Fibroblast of lung (primary cell): ENCODE measurements at places on chromosomes 5 and 9.

- no peak for DNase-seq
- H3K4me3 ChIP-seq, result no peak overlapping the region
- H3K27ac ChIP-seq, result no peak overlapping the region
- no peaks in the 10 kb centered on the region for H3K36me3 ChIP-seq
- no peaks in the 10 kb centered on the region for H3K4me1 ChIP-seq
- H3K27me3 ChIP-seq, result no peaks in the 10 kb centered on the region
Observed at GRCh38 chr5:58281189-58281588, 178.7 kb downstream of the PLK2 start.

DNA sequence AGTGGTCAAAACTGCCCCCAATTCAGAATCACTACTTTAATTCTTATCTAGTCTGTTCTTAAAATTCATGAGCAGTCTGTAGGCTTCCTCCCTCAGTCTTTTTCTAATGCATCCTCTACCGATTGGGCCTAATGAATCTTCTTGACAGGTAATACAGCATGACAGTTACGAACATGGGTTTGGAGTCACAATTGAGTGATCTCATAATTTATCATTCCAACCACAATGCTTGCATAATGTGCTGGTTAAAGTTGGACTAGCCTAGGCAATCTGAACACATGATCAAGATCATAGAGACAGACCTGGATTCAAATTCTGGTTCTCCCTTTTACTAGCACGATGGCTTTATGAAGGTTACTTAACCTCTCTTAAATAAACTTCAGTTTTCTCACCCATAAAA lies 33.1 kb upstream of the SETD9 start:
- H3K36me3 ChIP-seq, result no peaks in the 10 kb centered on the region
- H3K27me3 ChIP-seq, result no peaks in the 10 kb centered on the region
- H3K4me3 ChIP-seq, result no peak overlapping the region
- no peaks in the 10 kb centered on the region for H3K4me1 ChIP-seq

- H3K27ac ChIP-seq, result no peak overlapping the region
- H3K27me3 ChIP-seq, result no peaks in the 10 kb centered on the region
- no peaks in the 10 kb centered on the region for H3K4me1 ChIP-seq
- no peaks in the 10 kb centered on the region for H3K36me3 ChIP-seq
Observed at GRCh38 chr9:135227641-135228251, 140.3 kb downstream of the OLFM1 start.

- H3K27ac ChIP-seq, result no peak overlapping the region
- DNase-seq, result peak; percentile 27
- no peak overlapping the region for H3K4me3 ChIP-seq
- peaks cover 7% of the 10 kb centered on the region for H3K27me3 ChIP-seq
Observed at GRCh38 chr5:133938929-133939328, 29.5 kb downstream of the C5orf15 start.

DNA sequence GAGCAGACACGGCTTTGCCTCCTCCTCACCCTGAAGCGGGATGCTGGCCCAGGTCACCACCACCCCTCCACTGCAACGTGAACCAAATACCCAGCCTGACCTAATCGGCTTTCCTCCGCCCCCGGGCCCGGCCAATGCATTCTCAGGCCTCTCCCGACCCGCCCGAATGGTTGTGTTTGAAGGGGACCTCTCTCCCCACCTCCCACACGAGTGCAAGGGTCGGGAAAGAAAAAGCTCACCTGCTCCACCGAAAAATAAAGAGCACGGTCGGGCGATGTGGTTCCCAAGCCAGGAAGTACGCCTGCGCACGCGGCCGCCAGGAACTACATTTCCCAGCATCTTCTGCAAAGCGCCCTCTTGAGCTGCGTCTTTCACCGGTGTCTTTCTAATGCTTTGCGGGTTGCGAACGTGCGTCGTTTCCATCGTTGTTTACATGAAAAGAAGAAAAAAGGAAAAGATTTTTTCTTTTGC lies at the start of gene ZNF883:
Gene ZNF883, minus strand, starts transcription at position 282 of the 471 bp plus-strand sequence.
- no peak within 1 kb of the TSS for H3K27ac ChIP-seq
- no peaks in the 10 kb centered on the region for H3K27me3 ChIP-seq
- H3K36me3 ChIP-seq, result no peaks in the 10 kb centered on the region
- peak within 1 kb of the TSS; percentile 63 for H3K4me3 ChIP-seq
- no peaks in the 10 kb centered on the region for H3K4me1 ChIP-seq
- peak; percentile 80 for DNase-seq

- H3K27ac ChIP-seq, result no peak overlapping the region
- H3K27me3 ChIP-seq, result peaks cover 4% of the 10 kb centered on the region
- H3K36me3 ChIP-seq, result no peaks in the 10 kb centered on the region
- DNase-seq, result no peak
Observed at GRCh38 chr5:175457466-175457865, 13.5 kb upstream of the DRD1 start.

DNA sequence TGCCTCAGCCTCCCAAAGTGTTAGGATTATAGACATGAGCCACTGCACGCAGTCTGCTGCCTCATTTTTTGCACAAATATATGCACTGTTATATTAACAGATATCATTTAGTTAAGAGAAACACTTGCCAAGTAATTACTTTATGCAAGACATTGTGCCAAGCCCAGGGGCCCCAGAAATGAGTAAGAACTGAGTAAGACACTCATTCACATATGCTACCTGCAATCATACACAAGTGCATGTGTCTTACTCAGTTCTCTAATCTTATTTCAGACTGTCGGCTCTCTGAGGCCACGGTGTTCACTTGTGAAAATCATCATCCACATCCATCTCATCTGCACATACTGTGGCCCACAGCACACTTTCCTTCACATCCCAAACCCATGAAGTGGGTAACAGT lies 16.0 kb downstream of the TRAF1 start:
- H3K27me3 ChIP-seq, result no peaks in the 10 kb centered on the region
- no peak overlapping the region for H3K4me3 ChIP-seq
- no peak for DNase-seq
- no peaks in the 10 kb centered on the region for H3K36me3 ChIP-seq
- H3K4me1 ChIP-seq, result peaks cover 2% of the 10 kb centered on the region

DNA sequence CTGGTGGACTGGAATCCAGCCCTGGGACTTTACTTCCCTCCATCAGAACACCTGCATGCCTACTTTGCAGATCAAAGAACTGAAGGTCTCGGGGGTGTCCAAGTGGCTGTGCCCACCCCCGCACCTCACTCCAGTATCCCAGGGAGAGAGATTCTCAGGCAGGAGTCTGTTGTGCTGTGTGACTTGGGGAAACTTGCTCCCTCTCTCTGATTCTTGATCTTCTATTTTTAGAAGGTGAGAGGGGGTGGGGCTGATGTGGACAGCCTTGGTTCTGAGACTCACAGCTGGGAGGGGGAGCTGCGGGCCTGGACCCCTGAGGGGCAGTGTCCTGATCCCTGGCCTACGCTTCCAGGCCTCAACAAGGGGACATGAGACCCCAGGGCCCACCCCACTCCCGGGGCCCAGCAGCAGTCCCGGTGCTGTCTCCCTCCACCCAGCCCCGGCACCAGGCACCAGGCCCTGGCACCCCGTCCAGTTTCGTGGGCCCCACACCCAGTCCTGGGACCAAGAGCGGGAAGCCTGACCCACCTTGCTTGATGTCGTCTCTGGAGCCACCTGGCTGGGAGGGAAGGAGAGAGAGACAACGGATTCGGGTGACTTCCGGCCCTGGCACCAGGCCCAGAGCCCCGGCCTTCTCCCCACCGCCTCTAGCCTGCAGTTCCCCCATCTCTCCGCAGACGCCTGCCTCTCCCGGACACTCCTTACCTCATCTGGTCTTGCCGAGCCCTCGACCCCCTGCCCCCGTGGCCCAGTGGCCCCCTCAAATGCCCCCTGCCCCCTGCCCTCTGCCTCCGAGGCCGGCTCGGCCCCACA lies 74.0 kb upstream of the SPTLC1 start:
- no peak overlapping the region for H3K27ac ChIP-seq
- no peak overlapping the region for H3K4me3 ChIP-seq
- no peaks in the 10 kb centered on the region for H3K4me1 ChIP-seq
- H3K36me3 ChIP-seq, result no peaks in the 10 kb centered on the region

DNA sequence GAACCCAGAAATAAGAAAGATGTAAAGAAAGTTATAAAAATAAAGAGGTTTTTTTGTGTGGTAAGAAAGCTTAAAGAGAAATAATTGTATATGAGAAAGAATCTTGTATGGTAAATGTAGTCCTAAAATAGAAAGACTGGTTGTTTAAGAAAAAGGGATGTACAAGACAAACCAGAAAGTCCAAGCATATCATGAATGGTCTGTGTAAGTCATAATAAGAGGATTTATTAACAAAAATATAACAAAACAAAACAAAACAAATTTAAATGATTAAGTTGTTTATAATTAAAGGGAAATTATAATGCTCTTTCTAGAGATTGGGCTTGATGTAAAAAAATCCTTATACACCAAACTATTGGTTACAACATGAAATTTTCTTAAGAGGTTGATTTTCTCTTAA lies 590.4 kb upstream of the PTGER4 start:
- no peak overlapping the region for H3K27ac ChIP-seq
- no peaks in the 10 kb centered on the region for H3K36me3 ChIP-seq
- no peaks in the 10 kb centered on the region for H3K4me1 ChIP-seq
- peak; percentile 22 for DNase-seq

DNA sequence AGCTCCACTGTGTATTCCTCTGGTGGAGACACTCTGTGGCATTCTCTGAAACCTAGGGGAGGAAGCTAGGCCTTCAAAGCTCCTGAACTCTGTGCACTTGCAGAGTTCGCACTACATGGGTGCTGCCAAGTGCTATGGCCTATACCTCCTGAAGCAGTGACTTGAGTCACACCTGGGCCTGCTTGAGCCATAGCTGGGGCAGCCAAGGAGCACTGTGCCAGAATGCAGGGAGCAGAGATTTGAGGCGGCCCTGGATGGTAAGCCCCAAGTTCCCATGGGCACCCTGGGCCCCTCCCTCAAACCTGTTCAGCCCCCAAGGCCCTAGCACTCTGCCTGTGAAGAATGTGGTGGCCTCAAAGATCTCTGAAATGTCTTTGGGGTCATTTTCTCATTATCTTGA lies 212.9 kb downstream of the SPATA31A6 start:
- no peak for DNase-seq
- no peaks in the 10 kb centered on the region for H3K4me1 ChIP-seq
- H3K27ac ChIP-seq, result no peak overlapping the region
- no peaks in the 10 kb centered on the region for H3K36me3 ChIP-seq

DNA sequence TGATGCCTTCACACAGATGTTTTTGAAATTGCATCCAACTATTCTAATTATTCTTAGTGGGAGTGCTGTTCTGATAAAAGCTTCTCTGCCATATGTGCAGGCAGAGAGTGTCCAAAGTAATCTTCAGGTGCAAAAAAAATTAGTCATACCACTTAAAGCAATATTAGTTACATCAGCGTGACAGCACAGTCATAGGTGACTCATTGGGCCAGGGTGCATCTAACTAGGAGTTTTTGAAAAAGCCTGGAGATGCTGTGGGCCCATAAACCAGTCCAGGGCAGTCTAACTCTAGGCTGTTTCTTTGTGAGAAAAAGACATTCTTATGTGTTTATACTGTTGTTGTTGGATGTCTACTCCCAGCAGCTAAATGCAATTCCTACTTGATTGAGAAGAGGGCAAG lies 33.0 kb upstream of the C6 start:
- no peaks in the 10 kb centered on the region for H3K36me3 ChIP-seq
- DNase-seq, result peak; percentile 85
- no peak overlapping the region for H3K27ac ChIP-seq

DNA sequence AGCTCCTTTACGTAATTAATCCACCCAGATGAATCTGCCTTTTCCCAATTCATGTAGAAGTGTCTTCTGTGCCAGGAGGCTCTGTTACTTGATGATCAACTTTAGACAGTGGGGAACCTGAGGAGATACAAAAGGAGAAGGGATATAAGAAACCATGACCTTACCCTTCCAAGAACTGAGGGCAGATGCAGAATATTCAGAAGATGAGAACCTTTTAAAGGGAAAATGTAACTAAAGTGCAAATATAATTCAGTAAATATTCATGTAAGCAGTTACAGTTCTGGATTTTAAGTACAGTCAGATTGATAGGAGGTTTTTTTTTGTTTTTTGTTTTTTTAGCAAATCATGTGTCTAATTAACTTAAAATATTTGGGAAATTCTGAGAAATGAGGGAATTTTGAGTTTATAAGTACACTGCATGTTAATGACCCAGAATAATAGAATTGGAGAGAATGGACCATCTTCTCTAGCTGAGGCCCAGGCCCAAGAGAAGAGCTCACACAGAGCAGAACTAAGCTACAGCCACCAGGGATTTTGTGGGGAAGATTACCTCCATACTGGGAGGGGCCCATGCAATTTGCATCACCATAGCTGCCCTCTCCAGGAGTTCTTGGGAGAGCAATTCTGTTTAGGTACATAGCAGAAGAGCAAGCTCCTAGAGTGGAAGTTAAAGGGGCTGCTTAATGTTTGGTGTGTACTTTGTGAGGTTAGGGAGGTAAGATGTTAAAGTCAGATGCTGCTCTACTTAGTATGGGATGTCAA lies 61.5 kb downstream of the SV2C start:
- H3K27ac ChIP-seq, result no peak overlapping the region
- H3K4me3 ChIP-seq, result no peak overlapping the region
- DNase-seq, result no peak
- H3K4me1 ChIP-seq, result no peaks in the 10 kb centered on the region

- H3K4me3 ChIP-seq, result no peak overlapping the region
- no peaks in the 10 kb centered on the region for H3K36me3 ChIP-seq
- no peak for DNase-seq
Observed at GRCh38 chr5:144473650-144474049, 303.0 kb downstream of the KCTD16 start.

DNA sequence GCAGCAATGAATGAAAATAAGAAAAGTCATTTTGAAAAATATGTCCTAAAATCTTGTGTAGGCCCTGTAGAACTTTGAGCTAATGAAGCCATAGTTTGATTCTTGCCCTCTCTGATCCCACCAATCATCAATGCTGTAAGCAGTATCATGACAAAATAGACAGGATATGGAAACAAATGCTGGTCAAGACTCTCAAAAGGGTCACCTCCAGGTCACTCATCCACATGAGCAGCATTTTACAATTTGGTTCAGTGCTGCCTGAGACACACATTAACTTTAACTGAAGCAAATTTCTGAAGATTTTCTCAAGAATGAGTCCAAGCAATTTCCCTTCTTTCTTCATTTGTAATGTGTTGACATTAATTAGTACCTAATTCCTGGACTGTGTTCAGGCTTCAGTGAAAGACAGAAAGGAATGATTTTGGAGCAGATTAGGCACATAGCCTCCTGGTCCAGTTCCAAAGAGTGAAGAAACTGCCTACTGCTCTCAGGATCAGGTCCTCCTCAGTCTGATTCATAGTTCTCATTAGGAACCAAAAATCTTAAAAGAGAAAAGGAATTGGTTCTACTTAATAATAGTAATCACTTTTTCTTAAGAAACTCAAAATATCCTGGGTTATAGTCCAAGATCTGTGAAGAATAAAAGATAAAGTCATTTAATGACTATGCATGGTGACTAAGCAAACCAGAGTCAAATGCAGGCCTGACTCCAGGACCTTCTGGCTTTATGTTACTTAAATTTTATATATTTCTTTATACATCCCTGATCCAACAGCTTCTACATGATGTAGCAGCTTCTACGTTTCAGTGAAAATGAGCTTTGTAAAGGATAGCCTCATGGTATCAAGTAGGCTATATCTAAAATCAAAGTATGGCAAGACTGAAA lies 192.1 kb upstream of the RGMB start:
- DNase-seq, result peak; percentile 54
- no peaks in the 10 kb centered on the region for H3K27me3 ChIP-seq
